ENCODE measurements at places on chromosomes 4 and X.

- DNase-seq, result peak; percentile 81
Measured at GRCh38 chr4:95155759-95156451, 392.9 kb downstream of the UNC5C start.

GRCh38 chr4:130705023-130705422, 1609.1 kb downstream of the C4orf33 start:
- peak; percentile 9 for DNase-seq

DNA sequence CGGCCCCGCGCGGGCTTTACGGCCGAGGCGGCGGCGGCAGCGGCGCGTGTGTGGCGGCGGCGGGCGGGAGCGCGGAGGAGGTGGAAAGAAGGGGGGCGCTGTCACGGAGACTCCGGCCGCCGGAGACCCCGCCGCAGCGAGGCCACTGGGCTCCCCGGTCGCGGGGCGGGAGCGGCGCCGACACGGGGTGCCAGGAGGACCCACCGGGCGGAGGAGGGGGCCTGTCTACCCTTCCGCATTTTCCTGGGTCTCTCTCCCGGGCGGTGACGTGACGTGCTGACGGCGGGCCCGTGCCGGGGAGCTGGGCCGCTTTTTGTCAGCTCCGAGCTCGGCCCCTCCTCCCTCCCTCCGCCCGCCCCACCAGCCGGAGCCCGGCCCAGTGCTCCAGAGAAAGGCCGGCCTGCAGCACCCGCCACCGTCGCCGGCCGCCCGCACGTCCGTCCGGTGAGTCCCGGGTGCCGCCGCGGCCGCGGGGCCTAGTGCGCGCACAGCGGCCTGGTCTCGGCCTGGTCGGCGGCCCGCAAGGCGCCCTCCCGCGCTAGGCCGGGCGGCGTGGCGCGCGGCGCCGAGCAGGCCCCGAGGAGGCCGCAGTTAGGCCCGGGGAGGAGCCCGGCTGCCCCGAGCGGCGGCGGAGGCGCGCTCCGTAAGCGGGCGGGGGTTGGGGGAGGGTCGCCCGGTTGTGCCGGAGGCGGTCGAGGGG, at the start of gene ZFX:
Gene ZFX, plus strand, starts transcription at position 379 of the 700 bp plus-strand sequence. CDS start 23,014 bp downstream, outside the sequence.
- DNase-seq, result peak; percentile 62

DNA sequence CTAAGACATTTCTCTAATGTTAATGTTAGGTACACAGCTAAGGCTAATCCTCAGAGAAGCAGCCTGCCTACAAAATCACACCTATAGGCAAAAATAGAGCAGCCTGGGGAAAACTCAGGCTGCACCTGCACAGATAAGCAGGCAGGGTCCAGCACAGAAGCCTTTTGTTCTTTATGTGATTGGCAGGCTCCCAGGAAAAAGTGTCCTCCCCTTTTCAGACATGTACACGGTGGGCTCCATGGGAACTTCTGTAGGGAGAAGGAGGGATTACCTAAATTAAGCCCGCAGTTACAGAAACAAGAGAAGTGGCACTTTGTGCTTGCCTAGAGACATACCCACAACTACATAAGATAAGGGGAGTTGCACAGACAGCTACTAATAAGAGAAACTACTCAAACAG, 4.0 kb upstream of the HSPA4L start:
- DNase-seq, result no peak

GRCh38 chr4:123555233-123555806, 158.7 kb downstream of the SPRY1 start:
- peak; percentile 77 for DNase-seq

GRCh38 chr4:95602872-95603271, 54.1 kb upstream of the UNC5C start:
- DNase-seq, result no peak

DNA sequence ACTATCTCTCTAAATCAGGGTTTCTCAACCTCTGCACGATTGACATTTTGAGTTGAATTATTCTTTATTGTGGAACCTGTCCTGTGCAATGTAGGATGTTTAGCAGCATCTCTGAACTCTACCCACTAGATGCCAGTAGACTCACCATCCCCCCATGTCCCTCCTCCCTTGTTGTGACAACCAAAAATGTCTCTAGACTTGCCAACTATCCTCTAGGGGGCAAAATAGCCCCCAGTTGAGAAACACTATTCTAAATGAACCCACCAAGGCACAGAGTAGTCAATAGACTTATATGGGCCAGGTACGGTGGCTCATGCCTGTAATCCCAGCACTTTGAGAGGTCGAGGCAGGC, 49.1 kb upstream of the GAB1 start:
- DNase-seq, result no peak

- DNase-seq, result peak; percentile 52
Measured at GRCh38 chr4:65535113-65535512, 135.2 kb downstream of the EPHA5 start.

GRCh38 chr4:4392501-4393183, 5.7 kb downstream of the NSG1 start:
- DNase-seq, result peak; percentile 8

- no peak for DNase-seq
Measured at GRCh38 chrX:116246261-116246660, 75.7 kb downstream of the AGTR2 start.

GRCh38 chrX:133434197-133434820, 19.0 kb upstream of the GPC4 start:
- peak; percentile 69 for DNase-seq

GRCh38 chrX:619451-619811, 11.2 kb upstream of the SHOX start:
- DNase-seq, result no peak

DNA sequence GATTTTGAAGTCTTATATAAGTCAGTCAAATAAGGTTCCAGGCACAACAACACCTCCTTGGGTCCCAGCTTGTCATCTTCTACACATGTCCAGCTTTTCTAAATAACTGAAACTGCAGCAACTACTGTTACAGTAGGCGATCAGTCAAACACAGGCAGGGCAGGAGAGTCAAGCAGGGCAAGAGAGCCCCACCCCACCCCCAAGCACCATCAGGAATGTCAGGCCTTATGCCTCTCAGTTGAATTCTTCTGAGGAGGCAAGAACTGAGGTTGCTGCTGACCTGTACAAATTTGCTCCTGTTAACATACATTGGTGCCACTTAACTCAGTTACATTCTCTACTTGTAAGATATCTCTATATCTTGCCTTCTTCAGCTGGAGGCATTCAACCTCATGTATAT, 608.8 kb upstream of the PCDH10 start:
- DNase-seq, result no peak

DNA sequence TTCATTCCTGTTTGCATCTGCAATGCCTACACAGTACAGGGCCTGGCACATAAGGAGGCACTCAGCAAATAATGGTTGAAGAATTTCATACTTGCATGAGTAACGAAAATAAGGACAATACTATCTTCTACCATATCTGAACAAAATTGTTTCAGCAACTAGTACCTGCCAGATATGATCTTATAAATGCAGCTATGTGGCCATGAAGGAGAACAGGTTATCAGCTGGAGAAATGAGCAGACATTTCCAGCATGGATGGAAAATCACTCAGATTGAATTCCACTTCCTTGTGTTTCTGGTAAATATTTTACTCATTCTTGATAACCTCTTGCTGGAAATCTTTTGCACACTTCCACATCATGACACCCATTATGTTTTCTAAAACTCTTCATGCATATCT, 204.0 kb downstream of the ADAMTS3 start:
- DNase-seq, result no peak

DNA sequence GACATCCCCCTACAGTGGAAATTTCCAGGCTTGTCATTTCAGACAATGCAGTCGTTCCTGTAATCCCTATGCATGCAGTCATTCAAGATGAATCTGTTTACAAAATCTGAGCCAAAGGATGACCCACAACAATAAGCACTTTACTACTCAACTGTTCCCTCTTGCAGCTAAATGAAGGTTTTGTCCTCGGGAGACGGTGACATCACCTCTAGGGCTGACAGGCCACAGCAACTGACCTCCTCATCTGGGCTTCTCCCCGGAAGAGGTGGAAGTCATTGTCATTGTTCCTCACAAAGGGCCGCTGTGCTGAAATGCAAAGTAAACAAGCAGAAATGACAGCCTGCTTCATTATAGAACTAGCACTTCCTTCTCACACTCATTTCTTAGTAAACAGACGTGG, 29.2 kb downstream of the CLRN2 start:
- DNase-seq, result no peak

GRCh38 chr4:84260495-84260894, 238.6 kb downstream of the NKX6-1 start:
- DNase-seq, result no peak

DNA sequence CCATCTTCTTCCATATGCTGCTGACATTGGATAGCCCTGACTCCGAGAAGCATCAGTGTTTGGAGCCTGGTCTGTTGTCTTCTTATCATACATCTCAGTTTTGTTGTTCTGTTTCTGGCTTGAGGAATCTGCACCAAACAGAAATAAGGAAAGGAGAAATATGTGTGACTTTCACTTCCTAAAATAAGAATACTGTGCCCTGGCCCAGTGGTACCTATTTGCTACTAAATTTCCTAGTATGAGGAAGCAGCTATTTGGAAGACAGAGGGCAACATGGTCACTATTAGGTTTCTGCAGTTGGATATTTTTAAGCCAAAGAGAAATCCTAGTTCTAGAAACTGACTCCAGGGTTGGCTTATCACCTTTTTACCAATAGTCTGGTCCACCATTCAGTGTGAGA, 16.8 kb downstream of the CT47C1 start:
- no peak for DNase-seq

DNA sequence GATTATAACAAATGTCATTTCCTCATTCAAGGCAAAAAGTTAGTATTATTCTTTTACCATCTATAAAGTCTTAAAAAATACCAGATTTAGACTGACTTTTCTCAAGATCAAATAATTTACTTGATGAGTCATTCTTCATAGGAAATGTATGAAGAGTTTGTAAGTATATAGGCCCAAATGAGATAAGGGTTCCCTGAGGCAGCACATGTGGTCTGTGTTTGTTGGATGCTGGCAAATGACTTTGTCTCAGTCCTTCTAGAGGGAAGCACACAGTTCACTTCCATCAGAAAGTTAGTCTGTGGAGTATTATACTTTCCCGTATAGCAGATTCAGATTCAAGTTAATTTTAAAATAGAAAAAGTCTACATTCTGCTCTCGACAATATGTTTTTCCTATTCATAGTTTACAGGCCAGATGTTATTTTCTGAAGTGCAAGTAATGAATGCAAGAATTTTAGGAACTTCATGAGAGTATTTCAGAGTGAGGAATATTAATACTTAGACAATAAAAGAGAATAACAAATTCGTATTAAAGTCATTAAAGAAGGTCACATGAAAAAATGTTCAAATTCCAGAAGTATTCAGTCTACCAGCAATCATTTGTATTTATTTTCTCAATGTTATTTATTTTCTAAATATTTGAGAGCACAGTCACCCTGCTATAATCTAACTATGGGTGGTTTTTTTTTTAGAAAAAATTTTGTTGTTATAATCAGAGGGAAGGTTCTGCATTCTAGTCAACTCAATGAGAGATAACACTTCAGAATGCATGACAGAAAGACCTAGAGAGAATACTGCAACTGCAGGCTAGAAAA, 601.8 kb upstream of the ZFP42 start:
- peak; percentile 76 for DNase-seq

- no peak for DNase-seq
Measured at GRCh38 chr4:5373327-5373726, 322.0 kb downstream of the STK32B start.

GRCh38 chr4:115229873-115230272, 116.5 kb upstream of the NDST4 start:
- DNase-seq, result no peak

DNA sequence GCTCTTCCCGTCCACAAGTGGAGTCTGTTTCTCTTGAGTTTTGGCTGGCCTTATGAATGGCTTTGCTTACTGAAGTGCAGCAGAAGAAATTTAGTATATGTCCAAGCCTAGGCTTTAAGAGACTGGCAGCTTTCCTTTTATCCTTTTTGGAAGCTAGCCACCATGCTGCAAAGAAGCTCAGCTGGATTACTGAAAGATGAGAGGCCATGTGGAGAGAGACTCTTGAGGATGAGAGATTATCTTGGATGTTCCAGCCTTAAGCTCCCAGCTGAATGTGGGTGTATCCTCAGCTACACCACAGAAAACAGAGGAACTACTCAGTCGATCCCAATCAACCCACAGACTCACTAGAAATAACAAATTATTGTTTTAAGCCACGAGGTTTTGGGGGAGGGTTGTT, 12.5 kb downstream of the CCNG2 start:
- DNase-seq, result no peak
